NCI-H510A treated with DMSO at 0.1 percent for 48 hours (cell line): ENCODE measurements at places on chromosomes 3 and 15.

DNA sequence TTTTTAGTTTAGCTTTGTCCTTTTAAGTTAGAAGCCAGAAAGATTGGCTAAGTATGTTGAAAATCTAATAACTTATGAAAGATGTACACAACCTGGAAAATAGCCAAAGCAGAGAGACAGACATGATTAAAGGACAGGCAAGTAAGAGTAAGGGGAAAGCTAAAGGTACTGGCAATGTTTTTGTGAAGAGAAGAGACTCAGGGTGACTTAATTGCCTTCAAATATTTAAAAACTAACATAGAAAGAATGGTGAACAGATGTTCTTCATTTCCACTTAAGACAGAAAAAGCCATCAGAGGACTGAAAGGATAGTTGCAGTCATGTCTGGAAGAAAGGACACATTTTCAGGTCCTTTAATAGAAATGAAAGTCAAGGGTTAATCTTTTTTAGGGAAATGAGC is 68.8 kb downstream of the ZNF385D start:
- DNase-seq, result no peak

DNA sequence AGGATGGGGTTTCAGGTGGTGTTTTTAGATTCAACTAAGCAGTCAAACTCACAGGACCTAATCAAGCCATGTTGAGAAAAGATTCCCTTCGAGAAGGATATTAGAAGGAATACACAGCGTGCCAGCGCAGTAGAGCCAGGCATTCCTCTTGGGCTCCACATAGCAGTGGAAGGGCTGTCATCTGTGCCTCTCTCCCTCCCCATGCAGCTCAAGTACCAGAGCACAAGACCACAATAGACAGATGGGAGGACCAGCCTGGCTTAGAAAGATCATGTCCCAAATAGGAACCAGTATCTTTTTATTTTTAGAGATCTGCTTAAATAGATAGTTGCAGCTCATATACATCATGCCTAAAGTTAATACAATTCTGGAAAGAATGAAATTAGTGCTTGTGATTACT is 37.9 kb downstream of the LMLN start:
- no peak for DNase-seq

DNA sequence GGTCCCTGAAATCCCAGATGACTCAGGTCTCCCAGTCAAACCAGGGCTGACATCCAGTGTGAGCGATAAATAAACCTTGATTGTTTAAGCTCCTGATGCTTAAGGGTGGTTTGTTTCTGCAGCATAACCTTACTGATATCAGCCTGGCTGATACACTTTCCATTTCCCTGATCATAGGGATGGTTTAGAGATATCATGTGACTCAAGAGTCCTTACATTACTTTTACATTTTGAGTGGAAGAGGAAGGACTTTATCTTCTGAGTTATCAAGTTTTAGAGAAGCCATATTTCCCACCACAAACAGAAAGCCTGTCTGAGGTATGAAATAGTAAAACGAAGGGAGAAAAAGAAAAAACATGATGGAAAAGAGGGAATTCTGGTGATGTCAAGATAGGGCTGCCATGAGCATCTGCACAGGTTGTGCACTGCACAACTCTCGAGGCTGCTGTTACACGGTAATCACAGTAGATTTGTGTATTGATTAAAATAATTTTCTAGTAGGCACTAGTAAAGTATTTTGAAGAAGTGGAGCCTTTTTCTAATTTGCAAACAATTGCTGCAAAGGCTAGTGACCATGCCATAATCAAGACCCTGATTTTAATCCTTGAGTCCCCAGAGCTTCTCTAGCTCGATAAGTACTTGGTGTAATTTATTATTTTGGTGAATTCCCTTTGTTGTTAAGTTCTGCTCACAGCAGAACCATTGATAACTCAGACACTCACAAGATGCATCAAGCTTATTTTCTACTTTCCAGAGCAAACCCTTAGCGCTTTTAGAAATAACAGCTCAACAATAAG is 34.1 kb upstream of the FBLN2 start:
- no peak for DNase-seq

GRCh38 chr3:101279162-101279561 is 41.2 kb downstream of the IMPG2 start:
- no peak for DNase-seq

GRCh38 chr15:57403017-57403416 is 26.7 kb downstream of the CGNL1 start:
- no peak for DNase-seq

DNA sequence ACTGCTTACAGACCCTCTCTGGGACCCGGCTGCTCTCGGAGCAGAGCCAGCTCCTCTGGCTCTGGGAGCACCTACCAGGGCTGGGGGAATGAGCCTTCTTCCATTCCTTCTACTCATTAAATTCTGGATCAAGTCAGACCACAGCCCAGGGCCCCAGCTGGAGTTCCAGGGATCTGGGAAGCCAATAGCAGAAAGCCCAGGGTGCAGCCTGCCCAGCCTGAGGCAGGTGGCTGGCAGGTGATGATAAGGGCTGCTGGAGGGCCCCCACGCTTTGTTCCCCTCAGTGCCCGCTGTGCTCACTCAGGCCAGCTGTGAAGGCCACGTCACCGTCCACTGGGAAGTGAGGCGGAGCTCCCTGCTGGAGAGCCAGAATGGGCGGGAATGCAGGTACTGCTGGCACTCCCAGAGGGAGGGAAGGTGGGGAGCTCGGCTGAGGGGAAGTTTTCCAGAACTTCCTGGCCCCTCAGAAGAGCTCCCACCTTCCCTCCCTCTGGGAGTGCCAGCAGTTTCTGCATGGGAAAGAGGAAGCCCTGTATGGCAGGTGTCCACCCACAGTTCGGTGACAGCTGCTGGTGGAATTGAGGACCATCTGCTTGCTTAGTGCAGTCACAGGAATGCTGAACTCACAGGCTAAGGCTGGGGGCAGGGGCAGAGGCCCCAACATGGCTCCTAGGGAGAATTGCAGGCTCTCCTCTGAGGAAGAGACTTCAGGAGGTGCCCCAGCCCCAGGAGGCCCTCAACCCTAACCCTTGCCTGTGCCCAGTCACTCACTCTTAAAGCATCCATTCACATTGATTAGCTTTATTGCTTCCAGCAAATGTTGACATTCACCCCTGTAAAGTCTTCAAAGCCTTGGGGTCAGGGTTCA is 12.6 kb upstream of the RTP3 start:
- DNase-seq, result peak; percentile 77

DNA sequence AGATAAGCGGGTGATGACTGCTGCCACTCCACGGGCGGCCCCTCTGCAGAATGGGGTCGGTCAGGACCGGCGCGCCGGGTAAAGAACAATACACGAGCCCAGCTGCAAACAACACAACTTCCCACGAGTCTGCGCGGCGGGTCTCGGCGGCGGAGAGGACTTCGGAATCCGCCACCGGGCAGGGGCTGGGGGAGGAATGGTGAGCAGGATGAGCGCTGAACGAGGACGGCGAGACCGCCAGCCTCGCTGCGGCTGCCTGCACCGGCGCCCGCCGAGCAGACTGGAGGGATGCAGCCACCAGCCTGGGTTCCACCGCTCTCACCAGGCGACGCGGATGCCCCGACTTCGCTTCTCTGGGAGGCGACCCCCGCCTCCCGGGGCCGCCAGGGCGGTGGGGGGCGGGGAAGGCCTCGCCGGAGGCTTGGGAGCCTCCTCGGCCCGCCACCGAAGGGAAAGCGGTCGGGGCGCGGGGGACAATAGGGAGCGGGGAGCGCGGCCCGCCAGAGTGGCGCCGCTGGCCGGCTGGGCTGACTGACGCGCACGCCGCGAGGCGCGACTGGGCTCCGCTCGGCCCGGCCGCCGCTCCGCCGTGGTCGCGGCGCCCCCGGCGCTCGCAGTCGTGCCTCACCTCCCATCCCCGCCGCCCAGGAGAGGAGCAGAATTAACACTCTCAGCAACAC is 515 bp downstream of the ADAM10 start:
- no peak for DNase-seq

DNA sequence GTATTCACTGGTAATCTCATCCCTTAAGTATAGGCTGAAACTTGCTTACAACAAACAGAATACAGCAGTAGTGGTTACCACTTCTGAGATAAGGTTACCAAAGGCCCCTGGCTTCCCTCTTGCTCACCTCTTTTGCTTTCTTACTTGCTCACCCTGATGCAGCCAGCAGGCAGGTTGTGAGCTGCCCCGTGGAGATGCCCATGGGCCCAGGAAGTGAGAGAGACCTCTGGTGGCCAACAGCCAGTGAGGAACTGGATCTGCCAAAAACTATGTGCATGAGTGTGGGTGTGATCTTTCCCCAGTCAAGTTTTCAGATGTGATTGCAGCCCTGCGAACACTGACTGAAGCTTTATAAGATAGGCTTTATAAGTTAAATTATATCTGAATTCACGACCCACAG is 48.7 kb downstream of the NMNAT3 start:
- no peak for DNase-seq

DNA sequence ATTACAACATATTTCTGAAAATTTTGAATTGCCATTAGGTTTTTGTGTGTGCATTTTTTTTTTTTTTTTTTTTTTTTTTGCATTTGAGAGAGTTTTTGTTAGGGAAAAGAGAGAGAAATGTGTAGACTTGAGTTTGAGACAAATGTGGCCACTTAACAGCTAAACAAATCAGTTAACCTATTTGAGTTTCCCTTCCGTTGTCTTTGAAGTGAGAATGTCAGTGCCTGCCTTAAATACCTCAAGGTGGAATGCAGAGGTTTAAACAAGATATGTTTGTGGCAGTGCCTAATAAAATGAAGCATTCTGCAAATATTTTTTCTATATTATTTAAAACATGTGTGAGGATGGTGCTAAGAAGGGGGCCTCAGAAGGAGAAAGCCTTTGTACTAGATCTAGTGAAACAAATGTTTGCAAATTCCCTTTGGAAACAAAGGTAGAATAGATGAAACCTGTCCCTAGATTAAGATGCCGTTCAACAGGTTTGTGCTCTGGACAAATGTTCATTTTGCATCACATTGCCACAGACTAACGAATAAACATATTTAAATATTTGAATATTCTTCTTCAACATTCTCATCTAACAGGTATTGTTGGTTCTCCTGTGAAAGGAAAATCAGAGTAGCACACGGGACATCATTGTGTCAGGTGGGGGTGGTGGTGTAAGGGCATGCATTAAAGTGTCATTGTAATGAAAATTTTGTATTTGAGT is 80.7 kb downstream of the SATB1 start:
- DNase-seq, result no peak

DNA sequence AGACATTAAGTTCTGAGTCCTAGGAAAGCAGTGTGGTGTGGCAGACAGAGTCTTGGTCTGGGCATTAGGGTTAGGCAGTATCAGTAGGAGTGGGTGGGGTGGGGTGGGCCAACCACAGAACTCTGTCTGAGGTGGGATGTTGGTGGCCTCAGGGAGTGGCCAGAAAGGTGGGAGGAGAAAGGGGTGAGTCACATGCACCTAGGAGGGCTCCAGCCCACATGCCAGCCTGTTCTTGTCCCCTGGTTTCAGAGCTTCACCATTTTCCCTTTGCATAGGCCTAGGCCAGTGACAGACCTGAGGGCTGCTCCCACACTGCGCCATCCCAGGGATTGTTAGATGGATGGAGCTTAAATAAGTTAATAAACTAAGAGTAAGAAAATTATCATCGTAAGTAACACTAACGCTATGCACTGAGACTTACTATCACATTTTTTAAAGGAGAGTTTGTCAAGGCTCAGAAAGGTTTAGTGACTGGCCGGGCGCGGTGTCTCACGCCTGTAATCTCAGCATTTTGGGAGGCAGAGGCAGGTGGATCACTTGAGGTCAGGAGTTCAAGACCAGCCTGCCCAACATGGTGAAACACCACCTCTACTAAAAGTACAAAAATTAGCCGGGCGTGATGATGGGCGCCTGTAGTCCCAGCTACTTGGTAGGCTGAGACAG is 33.8 kb downstream of the DNASE1L3 start:
- no peak for DNase-seq

DNA sequence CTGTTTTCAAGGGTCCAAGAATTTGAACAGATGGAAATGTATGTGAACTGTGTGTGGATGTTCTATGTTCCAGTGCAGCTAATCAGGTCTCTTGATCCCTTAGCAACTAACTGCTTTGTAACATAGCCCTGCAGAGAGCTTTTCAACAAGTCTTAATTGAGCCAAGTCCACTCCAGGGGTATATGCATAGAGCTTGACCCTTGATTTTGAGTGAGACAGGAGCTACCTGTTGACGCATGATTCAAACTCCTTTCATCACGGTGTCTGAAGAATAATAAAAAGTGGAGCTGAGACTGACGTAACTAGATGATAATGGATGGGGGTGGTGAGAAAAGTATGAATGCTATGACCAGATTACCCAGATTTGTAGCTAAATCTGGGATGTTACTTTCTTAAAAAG is 93.3 kb upstream of the CCDC54 start:
- no peak for DNase-seq

DNA sequence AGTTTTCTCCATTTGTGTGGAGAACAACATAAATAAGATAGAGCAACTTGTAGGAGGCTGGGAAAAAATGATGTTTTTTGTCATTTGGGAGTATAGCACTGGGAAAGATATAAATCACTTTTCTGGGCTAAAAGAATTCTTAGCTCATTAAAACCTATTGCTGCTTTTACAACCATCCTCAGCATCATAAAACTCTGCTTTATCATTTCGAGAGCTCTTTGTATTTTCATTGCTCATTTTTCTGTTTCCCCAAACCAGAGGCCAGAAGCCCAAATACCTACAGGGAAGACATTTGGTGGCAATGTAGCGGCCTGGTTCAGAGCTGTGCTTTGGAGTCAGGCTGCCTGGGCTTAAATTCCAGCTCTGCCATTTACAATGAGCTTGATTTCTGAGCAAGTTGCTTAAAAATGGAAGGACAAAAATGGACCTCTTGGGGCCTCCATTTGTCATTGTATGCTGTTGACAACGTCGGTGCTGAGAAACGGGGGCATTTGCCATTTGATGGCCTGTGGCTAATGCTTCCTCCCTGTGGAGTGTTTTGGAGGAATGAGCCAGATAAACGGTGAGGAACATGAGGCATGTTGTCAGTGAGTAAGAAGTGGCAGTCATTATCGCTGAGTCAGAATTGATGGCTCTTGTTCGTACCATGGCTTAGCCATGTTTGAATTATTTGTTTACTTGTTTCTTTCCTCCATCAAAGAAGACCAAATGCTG is 260.0 kb downstream of the EBLN2 start:
- DNase-seq, result no peak

DNA sequence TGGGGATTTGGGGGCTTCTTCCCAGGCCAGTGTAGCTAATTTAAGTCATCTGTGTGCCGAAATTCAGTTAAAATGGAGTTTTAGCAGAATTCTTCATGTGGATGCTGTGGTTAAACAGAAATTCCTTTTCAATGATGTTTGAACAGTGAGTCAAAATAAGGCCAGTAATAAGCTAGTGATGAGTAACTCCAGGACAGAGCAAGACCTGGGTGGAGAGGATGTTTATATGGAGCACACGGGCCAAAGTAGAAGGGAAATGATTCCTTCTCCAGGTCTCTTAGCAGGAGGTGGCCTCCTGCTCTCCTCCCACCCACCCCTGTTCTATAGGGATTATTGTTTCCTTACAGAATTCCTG is 31.9 kb upstream of the UACA start:
- no peak for DNase-seq

DNA sequence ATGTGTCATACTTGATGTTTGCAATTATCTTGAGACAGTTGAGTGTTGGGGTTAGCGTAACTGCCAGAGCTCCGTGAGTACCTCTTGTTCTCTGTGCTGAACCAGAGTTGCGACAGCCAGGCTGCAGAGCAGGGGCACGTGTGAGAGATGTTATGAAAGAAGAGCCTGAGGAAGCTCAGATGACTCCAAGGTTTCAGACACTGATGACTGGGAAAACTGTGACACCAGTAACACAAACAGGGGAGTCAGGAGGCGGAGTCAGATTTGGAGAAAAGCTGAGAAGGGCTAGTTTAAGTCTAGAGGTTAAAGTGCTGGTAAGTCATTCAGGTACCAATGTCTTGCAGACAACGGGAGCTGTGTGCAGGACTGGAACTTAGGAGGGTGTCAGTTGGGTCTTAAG is 45.0 kb downstream of the BLM start:
- DNase-seq, result no peak
